CD4-positive, CD25-positive, alpha-beta regulatory T cell (primary cell): ENCODE measurements at places on chromosomes 6 and 20. TPM values are rescaled to one million over a fixed set of nuclear protein-coding genes. Genes with fewer than 3 reads are reported as not detected.

The GHRH gene
- not detected for total RNA-seq

DNA sequence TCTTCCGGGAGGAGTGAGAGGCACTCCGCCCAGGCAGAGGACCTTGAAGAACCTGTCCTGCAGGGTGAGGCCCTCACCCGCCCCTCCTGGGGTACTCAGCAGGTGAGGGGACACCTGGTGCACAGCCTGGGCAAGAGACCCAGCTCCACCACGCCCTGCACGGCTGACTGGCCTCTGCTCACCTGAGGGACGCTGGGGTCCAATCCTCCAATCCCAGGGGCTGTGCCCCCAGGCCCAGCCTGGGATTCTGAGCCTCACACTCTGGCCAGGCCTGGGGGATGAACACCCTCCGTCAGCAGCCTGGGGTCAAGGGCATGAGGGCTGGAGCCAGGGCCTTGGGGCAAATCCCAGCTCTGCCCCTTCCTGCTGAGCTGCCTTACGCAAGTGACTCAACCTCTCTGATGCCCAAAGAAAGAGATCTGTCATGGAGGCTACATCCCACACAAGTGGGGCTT, 149.9 kb upstream of the PTPN1 start:
- DNase-seq, result no peak

DNA sequence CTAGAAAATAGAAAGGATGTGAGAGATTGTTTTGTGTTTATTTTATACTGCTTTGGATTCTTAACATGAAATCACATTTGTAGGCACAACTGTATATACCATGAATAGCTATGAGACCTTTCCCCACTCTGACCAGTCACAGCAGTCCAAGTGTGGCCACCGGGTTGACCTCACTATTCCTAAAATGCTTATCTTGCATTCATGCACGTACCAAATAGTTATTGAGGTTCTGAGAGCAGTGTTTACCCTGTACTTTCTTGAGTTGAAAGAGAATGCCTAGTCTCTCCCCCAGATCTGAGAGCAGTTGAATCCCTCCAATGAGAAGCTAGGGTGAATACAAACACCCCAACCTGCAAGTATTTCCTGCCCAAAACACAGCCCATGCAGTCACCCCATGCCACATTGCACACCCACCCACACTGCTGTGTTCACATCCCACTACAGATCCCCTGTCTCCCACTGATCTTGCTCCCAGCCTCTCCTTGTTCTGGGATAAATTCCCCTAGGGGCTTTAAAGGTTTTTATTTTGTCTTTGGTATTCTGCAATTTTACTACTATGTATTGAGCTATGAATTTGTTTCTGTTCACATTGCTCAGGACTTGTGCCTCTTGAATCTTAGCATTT, 51.6 kb downstream of the GOPC start:
- no peak for DNase-seq

DNA sequence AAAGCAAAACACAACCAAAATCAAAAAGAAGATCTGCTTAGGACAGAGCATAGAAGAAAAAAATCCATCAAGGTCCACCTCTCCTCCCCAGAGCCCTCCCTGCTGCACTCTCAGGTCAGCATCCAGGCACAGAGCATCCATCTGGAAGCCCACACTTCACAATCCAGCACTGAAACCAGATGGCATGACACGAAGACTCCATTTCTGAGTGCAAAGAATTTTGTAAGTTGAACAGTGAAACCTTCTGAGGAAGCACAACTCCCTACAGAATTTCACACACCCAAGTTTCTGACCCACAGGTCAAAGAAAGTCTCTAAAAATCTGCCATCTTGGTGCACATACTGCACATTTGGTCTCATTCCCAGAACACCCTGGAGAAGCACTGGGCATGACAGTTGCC, 128.8 kb upstream of the STXBP5 start:
- DNase-seq, result no peak

The TSHZ2 gene
- total RNA-seq, result 41.7 TPM

- DNase-seq, result no peak
Measured at GRCh38 chr6:99181174-99181573, 168.3 kb downstream of the FAXC start.

GRCh38 chr6:20877008-20877937, 343.0 kb downstream of the CDKAL1 start:
- no peak for DNase-seq
